Stimulated activated CD4-positive, alpha-beta T cell treated with anti-CD3 and anti-CD28 coated beads, Interleukin-1b, Interleukin-23, amount 100 ng/mL, for 1 hour (primary cell): ENCODE measurements at places on chromosomes 1 and 21.

DNA sequence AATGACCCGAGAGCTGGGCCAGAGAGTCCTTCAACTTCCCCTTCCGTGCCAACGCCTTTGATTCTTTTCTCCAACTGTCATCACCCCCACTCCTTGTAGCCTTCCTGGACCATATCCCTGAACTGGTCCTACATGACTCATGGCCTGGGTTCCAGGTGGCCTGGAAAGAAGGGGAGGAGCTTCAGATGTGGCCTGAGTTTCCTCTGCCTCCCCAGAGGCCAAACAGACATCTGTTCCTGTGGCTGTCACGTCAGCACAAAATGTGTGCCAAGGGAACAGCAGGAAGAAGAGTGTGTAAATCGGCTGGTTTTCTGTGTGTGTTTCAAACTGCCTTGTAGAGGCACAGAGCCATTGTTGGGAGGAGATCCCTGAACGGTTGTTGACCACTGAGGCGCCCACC lies 24.9 kb upstream of the KIRREL1 start:
- DNase-seq, result no peak

DNA sequence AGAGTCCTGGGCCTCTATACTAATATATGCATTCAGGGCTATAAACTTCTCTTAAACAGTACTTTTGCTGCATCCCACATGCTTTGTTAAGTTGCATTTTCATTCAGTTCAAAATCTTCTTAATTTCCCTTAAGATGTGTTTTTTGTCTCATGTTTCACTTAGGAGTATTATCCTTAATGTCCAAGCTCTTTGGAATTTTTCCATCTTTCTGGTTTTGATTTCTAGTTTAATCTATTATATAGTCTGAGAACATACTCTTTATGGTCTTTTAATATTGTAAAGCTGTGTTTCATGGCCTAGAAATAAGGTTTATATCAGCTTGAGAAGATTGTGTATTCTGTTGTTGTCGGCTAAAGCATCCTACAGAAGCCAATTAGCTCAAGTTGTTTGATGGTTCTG lies 1041.8 kb downstream of the PLA2G4A start:
- no peak for DNase-seq

DNA sequence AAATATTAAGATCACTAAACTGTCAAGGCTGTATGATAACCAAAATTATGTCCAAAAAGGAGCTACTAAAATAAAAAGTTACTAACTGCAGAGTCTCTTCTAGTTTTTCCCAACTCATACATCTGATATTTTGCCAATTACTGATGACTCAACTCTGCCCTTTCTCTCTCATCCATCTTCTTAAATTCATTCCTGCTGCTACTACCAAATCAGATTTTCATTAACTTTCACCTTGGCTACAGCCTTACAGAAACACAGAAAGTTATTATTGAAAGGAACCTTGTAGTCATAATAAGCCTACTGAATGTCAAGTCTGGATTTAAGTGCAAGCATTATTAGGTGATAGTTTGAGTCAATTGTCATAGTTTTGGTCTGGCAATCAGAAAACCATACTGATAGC lies 273.1 kb downstream of the DPYD start:
- DNase-seq, result no peak

- no peak for DNase-seq
Observed at GRCh38 chr1:66598670-66599069, 64.7 kb downstream of the SGIP1 start.

DNA sequence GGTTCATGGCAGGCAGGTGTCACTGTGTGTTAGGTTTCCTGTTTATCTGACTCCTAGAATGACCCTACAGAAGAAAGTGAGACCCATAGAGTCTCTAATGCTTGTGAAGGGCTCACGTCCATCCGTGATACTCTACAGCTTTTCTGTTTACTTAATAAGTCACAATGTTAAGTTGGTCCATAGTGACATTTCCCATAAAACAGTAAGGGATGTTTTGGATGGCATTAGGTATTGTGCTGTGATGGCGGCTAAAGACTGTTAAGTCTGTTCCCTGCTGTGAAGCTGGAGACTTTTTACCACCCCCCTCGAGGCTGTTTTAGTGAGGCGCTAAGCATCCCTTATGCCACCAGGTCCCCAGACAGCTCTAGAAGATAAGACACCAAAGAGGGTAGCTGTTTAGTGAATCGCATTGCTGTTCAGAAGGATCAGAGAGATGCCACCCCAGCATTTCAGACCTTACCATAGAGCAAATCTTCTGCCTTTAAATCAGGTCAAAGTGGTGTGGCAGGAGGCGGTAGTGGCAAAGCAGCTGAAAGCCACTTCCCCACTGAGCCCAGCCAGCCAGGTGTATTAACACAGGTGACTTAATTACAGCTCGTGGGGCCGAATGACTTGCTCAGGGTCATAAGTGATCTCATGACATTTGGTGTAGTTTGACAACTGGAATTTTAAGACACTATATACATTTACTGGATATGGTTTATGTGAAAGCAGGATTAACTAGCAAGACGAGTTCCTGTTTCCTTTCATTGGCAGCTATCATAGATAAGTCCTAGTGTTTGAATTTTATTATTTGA lies 25.0 kb downstream of the SLC37A1 start:
- no peak for DNase-seq

- DNase-seq, result no peak
Observed at GRCh38 chr1:205443585-205444299, 12.1 kb downstream of the BLACAT1 start.

DNA sequence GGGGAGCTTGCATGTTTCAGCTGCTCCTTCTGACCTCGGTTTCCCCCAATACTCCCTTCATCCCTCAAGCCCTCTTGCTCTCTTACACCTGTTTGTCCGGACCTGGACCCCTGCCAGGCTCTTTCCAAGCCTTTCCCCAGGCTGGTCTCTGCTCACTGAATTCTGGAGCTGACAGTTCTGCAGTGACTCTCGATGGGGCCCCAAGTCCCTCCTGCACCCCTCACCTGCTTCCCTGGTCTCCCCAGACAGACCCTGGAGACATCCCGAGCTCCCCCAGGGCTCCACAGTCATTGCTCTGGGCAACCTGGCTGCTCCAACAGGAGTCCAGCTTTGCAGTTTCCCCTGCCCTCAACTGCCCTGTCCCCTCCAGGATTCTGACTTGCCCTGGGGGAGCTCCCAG lies 198.6 kb downstream of the GRIK3 start:
- no peak for DNase-seq

- no peak for DNase-seq
Observed at GRCh38 chr1:231786126-231786525, 159.5 kb downstream of the DISC1 start.
